ENCODE measurements at places on chromosomes 6 and 20.

DNA sequence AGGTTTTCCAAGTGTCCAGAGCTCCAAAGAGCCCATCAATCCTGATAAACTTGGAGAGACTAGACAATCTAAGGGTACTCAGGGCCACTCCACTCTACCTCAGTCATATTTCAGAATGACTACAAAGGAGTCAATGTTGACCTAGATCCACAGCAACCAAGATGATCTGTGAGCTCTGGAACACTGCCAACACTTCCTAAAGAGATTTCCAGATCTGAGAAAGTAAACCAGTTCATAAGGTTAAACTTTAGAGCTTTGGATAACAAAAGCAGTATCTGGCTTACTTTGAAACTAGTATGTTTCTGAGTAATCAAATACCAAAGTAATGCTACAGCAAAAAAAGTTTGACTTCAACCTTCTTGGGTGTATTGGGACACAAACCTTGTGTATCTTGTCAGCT, 122.7 kb downstream of the BTBD9 start:
- no peak for DNase-seq

GRCh38 chr20:49865559-49865958, 49.8 kb downstream of the SPATA2 start:
- DNase-seq = no peak

GRCh38 chr20:20699917-20700316, 12.5 kb downstream of the RALGAPA2 start:
- DNase-seq = no peak

DNA sequence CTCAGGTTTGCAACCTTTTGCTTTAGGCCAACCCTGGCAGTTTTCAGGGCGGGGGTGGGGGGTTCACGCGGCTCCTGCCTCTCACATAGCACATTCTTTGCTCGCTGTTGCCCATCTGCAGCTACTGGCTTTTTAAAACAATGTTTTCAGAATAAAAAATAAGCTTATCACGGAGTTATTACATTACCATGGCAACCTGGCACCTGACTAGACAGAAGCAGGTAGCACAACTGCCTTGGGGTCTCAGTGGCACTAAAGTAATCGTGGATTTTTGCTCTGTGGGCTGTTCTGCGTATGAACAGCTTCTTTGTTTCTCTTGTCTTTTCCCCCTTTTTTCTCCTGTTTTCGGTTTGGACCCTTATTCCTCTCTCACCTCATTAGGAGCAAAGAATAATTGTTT, 9.1 kb upstream of the MANBAL start:
- DNase-seq = no peak

- no peak for DNase-seq
These were observed 143.4 kb upstream of the RPS6KA2 start for GRCh38 chr6:166770216-166771116.

GRCh38 chr6:138818496-138819194, 22.8 kb downstream of the ECT2L start:
- DNase-seq = no peak

DNA sequence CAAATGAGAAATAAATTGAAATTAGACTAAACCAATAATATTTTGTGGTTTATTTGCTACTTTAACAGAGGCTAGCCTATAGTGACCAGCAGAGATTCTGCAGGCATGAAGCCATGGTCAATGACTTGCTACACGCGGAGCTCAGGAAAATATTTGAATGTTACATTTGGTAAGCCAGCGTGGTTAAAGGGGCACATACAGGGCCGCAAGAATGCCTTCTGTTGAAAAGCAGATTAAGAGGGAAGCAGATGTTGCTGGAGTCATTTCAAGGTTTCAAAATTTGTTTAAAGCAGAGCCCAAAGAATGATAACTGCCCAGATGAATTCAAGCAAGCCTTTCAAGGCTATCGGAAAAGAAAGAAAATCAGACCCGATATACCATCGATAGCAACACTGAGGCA, 294.3 kb upstream of the MAN1A1 start:
- no peak for DNase-seq

DNA sequence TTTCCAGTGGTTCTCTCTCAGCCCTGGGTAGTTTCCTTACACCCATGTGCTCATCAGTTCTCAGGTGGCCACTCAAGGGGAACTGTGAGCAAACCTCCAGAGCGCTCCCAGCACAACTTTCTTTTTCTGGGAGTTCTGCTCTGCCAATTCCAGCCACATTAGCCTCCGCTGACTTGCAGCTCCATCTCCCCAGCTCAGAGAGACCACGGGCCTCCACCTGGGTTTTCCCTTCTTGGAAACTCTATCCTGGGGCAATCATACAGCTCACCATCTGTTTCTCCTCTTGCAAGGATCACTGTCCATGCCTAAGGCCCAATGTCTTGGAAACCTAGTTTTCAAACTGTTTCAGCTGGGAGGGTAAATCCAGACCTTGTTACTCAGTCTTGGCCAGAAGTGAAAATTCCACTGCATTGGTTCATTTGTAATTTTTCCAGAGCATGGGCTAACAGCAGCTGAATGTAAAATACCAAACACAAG, 129.9 kb downstream of the EYA2 start:
- no peak for DNase-seq

DNA sequence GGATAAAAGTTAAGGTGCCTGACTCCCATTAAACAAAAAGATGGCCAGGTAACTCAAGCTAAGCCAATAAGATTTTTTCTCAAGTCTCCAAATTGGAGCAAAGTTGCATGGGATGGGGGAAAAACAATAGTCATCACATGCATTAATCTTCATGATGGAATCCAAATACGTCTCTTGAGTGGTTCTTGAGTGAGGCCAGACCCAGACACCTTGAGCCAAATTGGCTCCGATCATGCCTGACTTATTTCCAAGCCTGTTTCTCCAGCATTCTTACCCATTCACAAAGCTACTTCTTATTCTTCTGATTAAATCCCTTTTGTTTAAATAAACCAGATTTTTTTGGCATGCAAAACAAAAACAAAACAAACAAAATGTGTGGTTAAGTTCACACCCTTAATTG, 420.3 kb upstream of the NRSN1 start:
- no peak for DNase-seq

- DNase-seq = no peak
These were observed 278.3 kb upstream of the PLCB4 start for GRCh38 chr20:8790442-8791074.

DNA sequence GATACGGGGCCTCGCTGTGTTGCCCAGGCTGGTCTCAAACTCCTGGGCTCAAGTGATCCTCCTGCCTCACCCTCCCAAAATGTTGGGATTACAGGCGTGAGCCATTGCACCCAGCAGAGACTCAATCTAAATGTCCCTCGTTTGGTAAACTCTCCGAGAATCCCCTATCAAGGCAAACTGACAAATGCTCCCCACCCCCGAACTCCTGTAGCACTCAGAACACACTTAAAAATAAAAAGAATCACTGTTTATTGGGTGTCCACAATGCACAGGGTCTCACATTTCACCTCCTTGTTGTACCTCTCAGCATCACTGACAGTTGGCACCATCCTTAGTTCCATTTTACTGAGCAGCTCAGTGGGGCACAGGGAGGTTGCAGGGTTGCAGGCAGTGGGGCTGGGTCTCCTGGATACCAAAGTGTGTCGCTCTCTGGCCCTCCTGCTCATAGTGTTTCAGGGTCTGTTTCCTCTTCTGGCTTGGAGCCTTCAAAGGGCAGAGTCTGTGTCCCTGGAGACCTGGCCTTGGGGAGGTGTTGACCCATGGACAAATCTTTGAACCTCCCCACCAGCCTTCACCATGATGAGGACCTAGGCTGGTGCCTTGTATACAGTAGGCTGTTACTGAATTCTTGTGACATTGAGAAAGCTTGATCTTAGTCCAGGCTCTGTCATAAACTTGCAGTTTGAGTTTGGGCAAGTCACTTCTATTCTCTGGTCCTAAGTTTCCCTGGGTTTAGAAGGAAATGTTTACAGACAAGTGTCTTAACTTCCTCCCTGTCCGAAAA, 8.5 kb upstream of the SRC start:
- DNase-seq = no peak

- no peak for DNase-seq
These were observed 62.6 kb downstream of the RIN2 start for GRCh38 chr20:19820555-19821211.

DNA sequence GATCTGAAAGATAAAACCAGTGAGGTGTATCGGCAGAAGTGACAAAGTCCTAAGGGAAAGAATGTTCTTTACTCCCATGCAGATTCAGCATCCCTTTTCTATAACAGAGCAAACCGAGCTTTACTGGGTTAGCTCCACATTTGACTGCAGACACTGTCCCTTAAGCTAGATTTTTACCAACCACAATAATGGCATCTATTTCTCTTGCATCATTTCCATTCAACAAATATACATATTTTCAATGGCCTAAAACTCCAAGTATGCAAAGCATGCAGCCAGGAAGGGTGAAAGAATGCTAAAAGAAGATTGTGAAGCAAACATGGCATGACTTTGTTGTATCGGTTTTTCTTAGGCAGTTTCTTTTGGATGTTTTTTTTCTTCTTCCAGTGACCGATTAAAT, 255.4 kb downstream of the OGFRL1 start:
- DNase-seq = peak; percentile 28

DNA sequence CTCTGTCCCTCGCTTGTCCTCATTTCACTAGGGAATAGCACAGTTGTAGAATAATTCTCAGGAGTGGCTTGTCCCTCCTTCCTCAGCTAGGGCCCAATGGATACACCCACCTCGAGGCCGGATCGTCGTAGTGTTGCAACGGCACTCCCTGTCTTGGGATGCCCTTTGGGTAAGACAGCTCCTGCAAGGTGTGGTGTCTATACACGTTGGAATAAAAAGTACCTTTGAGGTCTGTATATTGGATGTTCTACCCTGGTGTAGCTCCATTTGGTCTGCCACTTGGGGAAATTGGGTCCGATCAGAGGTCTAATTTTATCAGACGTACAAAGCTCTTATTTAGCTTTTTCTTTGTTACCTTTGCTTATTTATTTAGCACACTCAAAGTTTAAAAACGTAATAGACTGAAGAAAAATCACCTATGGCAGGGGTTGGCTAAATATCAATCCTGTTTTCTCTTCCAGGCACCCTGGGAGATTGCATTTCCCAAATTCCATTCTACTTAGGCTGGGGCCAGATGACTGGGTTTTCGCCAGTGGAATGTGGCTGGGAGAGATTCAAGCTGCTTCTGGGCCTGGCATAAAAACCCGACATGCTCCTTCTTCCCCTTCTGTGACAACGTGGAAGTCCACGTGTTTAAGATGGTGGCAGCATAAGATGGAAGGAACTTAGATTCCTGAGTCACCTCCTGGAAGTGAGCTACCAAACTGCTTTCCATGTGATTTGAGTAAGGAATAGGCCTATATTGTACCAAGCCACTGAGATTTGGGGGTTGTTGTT, 82.3 kb upstream of the CD83 start:
- DNase-seq = peak; percentile 70

DNA sequence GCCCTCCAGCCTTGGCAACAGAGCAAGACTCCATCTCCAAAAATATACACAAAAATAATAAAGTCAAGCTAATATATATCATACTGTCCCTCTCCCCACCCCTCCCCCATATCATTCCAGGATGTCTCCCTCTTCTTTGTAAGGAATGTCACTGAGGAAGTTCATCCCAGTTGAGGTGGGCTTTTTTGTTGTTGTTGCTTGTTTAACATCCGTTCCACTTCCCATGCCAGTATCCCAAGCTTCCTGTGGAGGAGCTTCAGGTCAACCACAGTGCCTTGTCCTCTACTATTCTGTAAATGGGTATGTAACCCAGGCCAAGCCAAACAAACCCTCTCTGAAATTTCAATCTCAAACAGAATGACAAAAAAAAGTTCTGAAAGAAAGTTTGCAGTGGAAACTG, 19.0 kb upstream of the PTPN1 start:
- DNase-seq = no peak

GRCh38 chr6:11146117-11146826, 34.7 kb upstream of the ERVFRD-1 start:
- DNase-seq = no peak

DNA sequence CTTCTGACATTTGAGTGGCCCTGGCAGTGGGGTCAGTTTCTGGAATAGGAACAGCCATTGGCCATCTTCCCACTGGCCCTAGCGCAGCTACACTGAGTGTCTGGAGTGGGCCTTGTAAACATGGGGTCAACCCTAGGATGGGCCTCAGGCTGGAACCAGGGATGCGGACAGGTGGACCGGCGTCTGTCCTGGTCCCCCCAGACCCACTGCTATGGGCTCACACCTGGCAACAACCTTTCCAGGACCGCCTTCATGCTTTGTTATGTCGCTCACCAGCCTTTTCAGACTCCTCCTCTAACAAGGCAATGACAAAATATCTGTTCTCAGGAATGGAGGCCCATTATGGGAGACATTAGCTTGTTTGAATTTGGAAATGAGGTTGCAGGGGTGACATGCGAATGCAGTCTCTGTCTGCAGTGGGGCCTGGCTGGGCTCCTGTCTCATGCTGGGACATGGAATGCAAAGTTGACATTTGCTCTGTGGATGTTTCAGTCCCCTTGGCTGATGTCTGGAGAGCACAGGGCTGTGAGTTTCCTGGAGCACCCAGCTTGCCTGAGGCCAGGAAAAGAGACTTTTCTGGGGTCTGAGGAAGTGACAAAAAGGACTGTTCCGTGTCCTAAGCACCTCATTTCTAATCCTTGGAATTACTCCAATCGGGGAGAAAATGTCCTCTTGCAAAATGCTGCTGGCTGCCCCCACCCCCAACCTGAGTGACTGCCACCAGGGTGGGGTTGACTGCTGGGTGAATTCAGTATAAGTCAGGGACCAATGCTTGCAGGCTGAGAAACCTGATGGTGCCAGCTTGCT, 98.7 kb upstream of the PMEPA1 start:
- DNase-seq = no peak

DNA sequence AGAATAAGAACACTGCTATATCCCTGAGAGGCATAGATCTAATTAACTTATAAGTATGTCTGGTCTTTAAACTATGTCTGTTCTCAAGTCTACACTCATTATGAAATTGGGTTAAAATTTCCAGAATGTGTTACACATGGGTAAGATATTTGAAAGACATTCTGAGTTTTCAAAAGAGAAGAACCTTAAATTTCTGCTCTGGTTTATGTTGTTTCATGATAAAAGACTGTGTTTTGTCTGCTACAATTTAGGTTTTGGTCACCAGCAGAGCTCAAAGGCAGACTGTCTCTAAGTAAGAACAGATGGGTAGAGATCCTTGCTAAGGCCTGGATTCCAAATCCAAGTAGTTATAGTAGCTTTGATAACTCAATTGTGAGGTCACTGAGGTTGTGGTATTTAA, 6.0 kb downstream of the STMND1 start:
- no peak for DNase-seq

GRCh38 chr6:31792761-31793171, 2.8 kb downstream of the VARS1 start:
- DNase-seq = no peak

- no peak for DNase-seq
These were observed 34.5 kb upstream of the RPS6KA2 start for GRCh38 chr6:166661327-166662085.

- DNase-seq = no peak
These were observed 557.7 kb upstream of the NRSN1 start for GRCh38 chr6:23568292-23568691.

DNA sequence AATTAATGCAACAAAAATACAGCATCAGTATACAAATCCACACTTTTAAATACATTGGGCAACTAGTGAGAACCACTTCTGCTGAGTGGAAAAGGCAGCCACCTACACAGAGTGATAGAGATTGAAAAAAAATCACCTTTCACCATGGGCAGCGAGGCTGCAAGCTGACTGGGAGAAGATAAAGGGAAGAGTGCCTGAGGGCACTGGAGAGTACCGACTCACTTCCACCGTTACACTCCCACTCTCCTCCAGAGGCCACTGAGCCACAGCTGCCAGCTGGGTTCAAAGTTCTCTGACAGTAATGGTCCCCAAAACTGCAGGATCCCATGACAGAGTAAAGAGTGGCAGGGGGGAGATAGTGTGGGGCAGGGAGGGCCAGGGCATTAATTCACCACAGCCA, 24.1 kb downstream of the PXT1 start:
- no peak for DNase-seq

Measured in T47D (cell line).